ENCODE measurements at places on chromosomes 11 and 22.
A peak's percentile ranks its signal among the peaks of the same experiment; 100 is the strongest.

- peak; percentile 38 for DNase-seq
Observed at GRCh38 chr11:45665206-45665932, at the start of gene CHST1. Gene CHST1 (minus strand): TSS chr11:45665622. CDS start chr11:45650923, 14,699 bp downstream.

GRCh38 chr11:93525601-93526345 is 17.4 kb downstream of the SMCO4 start:
- DNase-seq = peak; percentile 20

DNA sequence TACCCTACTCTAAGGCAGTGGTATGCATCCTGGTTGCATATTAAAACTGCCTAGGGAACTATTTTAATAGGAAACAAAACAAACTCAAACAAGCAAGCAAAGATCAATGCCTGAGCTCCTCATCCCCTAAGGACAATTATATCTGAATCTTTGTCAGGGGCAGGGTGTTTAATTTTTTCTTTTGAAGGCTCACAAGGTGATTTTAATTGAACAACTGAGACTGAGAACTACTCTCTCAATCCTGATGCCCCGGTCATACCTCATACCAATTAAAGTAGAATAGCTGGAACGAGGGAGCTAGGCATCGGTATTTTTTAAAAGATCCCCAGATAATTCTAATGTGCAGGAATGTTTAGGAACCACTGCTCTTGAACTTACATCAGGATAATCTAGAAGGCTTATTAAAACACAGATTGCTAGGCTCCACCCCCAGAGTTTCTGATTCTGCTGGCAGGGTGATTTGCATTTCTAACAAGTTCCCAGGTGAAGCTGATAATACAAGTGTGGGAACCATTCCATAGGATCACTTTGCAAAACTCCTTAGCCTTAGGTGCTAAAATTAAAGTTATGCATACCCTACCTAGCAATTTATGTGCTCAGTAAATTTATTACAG is 416.5 kb downstream of the GUCY1A2 start:
- no peak for DNase-seq

DNA sequence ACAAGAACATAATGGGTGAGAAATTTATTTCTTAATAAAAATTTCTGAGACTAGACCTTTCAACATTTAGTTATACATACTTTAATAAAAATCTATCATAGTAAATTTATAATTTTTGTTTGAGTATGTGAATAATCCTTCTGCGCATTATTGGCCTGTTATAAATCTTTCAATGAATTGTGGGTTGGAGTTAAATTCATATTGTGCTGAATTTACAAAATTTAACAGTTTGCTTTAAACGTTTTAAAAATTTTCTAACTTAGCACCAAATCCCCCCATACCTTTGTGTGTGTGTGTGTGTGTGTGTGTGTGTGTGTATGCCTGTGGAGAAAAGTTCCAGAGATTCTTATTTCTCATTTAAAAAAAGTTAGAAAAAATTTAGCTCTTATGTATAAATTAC is 111.0 kb downstream of the TMEM135 start:
- DNase-seq = no peak

DNA sequence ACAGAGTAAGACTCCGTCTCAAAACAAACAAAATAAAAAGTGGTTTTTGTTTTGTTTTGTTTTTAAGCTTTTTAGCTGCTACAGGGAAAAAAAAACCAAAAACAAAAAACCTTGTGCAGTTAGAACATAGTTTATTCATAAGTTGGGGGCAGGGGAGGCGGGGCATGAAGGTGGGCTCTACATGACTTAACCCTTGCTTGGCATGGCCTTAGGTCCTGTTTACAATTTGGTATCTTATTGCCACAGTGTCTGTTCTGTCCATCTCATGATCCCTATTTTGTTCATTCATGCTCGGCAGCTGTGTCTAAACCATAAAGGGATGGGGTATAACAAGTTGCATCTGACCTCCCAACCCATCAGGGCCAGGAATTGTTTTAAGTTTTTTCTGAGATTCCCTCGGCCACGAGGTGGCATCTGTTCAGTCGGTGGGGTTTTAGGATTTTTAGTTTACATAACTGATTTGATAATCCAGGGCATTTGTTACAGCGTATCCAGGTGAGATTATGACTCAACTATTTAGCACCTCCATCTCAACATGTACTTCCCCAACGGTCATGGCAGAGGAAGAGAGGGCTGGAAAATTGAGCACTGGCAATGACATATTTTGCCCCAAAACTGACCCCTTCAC is 6.9 kb downstream of the AP5B1 start:
- no peak for DNase-seq

DNA sequence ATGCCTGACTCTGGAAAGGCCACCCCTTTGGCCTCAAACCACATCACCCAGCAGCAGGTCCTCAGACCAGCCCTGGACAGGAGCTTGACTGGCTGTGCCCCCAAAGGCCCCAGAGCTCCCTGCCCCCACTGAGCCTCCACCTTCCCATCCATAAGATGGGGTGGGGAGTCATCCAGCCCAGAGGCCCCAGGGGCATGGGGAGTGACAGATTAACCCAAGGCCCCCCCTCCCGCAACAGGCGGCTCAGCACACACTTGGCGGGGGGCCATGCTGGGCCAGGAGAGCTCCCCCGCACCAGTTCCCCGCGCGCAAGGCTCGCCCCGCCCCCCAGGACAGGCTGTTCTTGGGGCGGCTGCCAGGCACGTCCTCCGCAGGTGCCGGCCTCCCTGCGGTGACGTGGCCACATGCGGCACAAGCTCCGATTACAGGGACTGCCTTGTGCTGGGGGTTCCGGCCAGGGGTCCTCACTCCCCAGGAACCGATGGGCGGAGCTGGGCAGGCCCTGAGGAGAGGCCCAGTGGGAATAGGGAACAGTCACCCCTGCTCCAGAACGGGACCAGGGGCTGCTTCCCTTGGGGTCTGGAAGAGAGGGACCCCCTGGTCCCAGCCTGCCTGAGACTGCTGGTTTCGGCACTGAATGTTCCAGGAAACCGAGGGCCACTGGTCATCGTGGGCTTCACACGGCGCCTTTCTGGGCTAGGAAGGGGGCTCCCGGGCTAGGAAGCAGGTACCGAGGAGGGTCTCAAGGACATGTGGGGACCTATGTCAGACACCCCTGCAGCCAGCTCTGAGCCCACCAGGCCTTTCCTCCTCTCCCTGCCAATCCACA is 5.1 kb upstream of the CDKN1C start:
- DNase-seq = no peak

DNA sequence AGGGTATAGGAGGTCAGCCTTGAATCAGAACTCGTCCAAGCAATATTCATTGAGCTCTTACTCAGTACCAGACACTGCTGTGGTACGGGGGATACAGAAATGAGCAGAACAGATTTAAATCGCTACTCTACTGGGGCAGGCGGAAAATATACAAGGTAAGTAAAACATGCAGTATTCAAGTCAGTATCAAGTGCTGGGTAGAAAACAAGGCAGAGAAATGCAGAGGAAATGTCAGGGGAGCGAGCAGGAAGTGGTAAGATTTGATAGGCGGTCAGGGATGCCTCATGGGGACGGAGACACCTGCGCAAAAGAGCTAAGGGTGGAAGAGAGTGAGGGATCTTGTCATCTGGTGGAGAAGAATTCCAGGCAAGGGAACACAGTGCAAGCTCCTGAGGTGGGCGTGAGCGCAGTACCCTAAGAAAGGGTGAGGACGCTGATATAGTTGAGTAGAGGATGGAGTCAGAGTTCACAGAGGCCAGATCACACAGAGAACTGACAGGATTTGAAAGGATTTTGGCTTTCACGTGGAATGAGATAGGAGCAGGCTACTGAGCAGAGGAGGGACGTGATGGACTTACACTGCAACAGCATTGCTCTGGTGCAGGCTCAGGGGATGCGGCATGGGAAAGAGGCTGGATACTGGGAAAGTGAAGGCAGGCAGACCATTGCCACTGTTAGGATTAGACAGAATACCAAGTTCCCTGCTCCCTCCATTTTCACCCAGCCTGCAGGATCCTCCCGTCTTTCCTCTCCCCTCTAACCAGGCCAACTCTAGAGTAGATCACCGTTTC is 35.8 kb downstream of the SC5D start:
- DNase-seq = no peak

- DNase-seq = no peak
Observed at GRCh38 chr22:48147404-48147803, 1385.0 kb downstream of the TBC1D22A start.

Data from M059J (cell line).